ENCODE measurements at places on chromosomes 3 and 15.

- DNase-seq, result no peak
Observed at GRCh38 chr3:30518872-30519271, 87.5 kb upstream of the TGFBR2 start.

GRCh38 chr15:59751552-59752413, 62.7 kb upstream of the BNIP2 start:
- DNase-seq, result no peak

- DNase-seq, result no peak
Observed at GRCh38 chr15:36673987-36674386, 94.6 kb downstream of the CDIN1 start.

GRCh38 chr3:149162007-149162406, 32.6 kb downstream of the HPS3 start:
- no peak for DNase-seq

DNA sequence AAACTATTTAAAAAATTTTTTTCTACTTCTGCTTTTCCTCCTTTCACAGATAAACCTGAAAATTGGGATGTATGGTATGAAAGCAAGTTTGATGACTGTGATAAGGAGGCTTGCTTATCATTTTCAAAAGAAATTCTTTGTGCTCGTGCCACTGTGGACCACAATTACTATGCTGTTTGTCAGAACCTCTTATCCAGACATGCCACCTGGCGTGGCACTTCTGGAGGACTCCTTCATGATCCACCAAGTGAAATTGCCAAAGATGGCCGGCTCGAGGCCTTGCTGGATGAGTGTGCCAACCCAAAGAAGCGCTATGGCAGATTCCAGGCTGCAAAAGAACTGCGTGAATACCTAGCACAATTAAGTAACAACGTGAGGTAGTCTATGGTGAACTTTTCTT, 17.8 kb downstream of the DIPK2A start:
- no peak for DNase-seq

- no peak for DNase-seq
Observed at GRCh38 chr3:170204023-170204472, 18.2 kb upstream of the PRKCI start.

- DNase-seq, result no peak
Observed at GRCh38 chr15:40957581-40958051, 4.3 kb downstream of the CHAC1 start.

DNA sequence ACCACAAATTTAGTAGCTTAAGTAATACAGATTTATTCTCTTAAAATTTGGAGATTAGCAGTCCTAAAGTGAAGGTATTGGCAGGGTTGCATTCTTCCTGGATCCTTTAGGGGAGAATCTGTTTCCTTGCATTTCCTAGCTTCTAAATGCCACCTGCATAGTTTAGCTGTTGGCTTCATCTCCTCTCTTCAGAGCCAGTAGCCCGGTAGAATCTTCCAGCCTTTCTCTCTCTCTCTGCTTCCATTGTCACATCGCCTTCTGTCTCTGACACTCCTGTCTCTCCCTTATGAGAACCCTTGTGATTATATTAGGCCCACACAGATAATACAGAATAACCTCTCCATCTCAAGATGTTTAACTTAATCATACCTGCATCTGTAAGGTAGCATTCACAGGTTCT, 21.4 kb downstream of the FAM98B start:
- DNase-seq, result no peak

DNA sequence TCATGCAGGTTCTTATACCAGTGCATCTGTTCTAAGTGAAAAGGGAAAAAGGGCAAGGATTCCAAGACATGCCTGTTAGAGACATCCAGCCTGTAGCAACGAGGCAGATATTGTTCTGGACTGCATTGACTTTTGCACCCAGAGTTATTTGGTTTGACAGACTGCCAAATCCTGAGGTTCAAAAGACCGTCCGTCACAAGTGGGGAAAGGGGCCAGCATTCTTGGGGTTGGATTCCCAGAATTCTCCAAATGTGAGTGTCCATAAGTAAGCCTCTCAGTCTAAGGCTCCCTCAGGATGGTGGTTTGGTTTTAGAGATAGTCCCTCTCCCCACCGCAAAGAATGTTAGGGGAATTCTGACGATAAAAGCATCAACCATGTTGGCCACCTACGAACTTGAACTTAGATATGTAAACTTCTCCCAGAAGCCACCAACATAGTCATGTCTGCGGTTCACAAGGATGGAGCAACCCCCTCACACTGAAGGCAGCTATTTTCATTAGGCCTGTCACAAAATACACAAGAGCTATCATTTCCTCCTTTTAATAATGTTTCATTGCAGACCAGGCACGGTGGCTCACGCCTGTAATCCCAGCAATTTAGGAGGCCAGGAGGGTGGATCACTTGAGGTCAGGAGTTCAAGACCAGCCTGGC, 13.6 kb upstream of the LACTB start:
- peak; percentile 100 for DNase-seq

GRCh38 chr3:133754455-133754854, 8.3 kb downstream of the TF start:
- DNase-seq, result no peak

DNA sequence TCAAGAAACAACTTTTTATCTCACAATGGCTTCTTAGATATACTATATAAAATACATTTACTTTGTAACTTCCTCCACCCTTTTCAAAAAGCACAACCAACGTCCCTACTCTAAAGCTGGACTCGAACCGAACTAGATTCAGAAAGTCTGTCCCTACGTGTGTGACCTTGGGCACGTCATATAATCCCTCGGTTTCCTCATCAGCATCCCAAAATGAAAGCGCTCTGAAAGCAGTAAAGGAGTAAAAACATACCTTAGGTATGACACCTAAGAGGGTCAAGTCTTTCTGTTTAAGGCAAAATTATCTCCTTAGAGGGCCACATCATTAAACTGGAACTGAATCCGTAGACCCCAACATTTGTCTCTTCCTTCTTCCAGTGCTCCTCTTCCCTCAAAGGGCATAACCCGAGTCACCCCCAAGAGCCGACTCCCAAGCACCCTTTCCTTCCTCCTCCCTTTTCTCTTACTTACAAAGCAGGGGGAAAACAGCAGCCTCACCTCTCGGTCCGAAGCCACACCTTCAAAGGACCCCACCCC, 663 bp downstream of the PDCD10 start:
- no peak for DNase-seq

GRCh38 chr15:68679961-68680371, 101.2 kb downstream of the CORO2B start:
- DNase-seq, result no peak

DNA sequence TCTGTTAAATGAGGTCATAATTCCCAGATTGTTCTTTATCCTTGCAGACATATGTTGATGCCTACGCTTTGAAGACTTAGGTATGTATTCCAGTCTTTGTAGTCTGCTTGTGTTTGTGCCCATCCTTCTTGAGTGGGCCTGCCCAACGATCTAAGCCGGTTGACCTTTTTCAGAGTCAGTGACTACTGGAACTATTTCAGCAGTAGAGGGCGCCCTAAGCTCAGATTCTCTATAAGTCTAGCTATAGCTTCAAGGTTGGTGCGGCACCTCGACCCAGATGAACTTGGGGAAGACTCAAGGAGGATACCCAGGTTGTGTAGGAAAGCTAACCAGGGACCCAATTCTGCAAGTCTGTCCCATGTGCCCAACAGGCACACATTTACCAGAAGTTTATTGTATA, 228.8 kb upstream of the PPP2R3A start:
- no peak for DNase-seq

- DNase-seq, result no peak
Observed at GRCh38 chr15:64930019-64930652, 18.4 kb downstream of the ANKDD1A start.

DNA sequence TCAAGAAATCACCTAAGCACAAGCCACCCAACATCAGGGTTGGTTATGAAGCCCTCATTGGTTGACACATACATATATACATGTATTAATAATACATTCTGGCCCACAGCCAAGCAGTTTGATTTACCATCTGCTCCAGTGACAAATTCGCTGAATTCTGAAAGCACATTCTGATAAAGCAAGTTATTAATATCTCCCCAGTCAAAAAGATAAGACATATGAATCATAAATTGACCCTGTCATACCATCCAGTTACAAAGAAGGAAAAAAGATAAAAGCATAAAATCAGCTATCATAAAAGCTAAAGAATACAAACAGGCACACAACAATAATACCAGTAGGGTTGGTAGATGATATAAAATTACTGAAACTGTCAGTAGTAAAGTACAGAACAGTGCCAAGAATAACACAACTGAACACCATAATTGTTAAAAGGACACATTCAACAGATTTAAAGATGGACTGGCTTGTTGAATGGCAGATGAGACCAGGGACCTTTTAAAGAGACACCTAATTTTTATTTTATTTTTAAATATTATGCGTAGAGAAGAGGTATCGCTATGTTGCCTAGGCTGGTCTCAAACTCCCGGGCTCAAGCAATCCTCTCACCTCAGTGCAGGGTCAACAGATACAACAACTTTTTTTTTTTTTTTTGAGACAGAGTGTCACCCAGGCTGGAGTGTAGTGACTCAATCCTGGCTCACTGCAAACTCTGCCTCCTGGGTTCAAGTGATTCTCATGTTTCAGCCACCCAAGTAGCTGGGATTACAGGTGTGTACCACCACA, 7.7 kb downstream of the SNX4 start:
- peak; percentile 47 for DNase-seq

- DNase-seq, result no peak
Observed at GRCh38 chr15:60297047-60297446, 100.7 kb downstream of the ANXA2 start.

- DNase-seq, result no peak
Observed at GRCh38 chr15:57589754-57590153, 1.9 kb upstream of the MYZAP start.

- no peak for DNase-seq
Observed at GRCh38 chr3:184260724-184261269, 556 bp downstream of the CAMK2N2 start.

DNA sequence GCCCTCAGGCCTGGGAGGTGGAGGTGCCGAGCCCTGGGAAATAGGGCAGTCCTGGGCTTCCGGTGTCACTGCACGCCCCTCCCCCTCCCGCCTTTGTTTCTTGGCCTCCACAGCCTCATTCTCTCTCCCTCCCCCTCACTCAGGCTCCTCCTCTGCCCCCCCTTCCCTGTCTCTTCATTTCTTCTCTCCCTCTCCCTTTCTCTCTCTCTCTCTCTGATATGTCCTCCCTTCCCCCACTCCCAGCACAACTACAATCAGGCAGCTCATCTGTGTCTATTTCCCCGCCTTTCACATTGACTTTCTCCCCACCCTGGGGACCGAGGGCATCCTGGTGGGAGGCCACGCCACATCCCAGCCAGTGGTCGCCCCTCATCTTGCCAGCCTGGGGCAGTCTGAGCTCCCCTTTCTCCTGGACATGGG, 40.2 kb downstream of the IDH2 start:
- DNase-seq, result no peak

DNA sequence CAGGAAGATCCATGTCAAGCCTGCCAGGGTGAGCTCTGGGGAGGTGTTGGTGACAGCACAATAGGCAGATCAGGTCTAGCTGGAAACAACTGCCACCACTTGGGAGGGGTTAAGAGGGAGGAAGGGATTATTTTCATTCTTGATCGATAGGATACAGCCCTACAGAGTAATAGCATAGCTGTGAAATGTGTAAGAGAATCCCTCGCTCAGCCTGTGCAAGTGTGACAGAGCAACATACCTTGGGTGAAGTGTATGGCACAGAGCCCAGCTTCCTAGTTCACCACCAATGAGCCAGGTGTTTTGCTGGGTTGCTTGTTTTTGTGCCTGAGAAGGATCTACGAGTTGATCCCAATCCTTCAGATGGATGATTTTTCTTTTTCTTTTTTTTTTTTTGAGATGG, 9.2 kb upstream of the DCUN1D1 start:
- no peak for DNase-seq

- DNase-seq, result no peak
Observed at GRCh38 chr3:112654979-112655378, 14.0 kb upstream of the CCDC80 start.

- DNase-seq, result peak; percentile 79
Observed at GRCh38 chr15:35168464-35168863, 83.4 kb upstream of the NANOGP8 start.

GRCh38 chr15:59332009-59332408, 40.7 kb downstream of the MYO1E start:
- no peak for DNase-seq

DNA sequence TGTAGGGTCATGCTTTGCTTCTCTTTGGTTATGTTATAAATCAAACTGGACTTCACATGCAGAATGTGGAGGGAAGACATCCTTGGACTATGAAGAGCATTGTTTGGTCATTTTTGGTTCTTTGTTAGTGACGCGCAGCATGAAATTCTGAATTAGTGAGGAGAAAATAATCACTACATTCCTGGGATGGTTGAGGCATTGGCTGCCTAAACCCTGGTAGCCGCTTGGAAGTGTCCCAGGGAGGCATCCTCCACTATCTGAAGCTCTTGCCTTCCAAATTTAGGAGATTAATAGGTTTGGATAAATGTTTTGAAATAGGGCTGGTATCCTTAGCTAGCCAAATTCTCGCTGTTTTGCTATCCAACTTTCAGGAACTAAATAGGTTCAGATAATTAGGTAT, 96.2 kb downstream of the CLSTN2 start:
- peak; percentile 41 for DNase-seq

Data from astrocyte (in vitro differentiated cells and primary cell).